ENCODE measurements at places on chromosomes 11 and 22.

DNA sequence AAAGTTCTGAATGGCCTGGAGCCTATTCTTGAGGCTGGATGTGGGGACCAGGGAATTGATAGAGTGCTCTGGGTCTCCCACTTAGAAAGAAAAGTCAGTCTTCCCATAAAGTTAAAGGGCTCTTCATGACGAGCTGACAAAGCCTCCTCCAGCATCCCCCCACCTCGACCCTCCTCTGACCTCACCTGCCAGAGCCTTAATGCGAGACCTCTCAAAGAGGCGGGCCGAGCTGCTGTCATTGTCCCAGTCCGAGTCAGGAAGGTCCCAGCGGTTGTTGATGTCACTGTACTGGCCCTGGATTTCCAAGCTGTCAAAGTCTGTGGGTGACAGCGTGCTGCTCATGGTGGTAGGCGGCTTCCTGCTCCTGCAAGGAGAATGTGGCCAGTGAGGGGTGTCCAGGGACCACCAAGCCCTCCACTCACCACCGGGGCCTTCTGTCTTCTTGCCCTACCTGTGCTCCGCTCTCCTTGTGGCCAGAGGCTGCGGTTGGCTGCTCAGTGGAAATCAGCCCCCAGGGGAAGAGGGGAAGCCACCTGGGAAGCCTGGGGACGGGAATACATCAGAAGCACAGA, 8.0 kb downstream of the SPTBN2 start:
- no peak for DNase-seq
- H3K27ac ChIP-seq: no peak overlapping the region
- no peaks in the 10 kb centered on the region for H3K36me3 ChIP-seq
- H3K4me1 ChIP-seq: peaks cover 10% of the 10 kb centered on the region
- no peak overlapping the region for H3K4me3 ChIP-seq

DNA sequence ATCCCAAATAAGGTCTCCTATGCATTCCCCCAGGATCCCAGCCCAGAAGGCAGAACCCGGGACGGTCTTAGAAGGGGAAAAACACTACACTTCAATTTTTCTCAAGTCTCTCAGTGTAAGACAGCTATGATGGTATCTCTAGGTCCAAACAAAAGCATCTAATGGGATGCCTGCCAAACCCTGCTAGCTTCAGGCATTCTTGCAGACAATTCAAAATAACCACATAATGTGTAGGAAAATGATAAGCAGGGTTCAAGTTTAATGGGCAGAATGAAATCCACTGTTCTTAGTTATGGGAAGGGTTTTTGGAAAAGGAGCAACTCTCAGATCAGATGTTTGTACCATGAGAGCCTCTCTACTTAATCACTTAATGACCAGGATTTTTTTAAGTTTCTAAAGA, 119.8 kb upstream of the ANO1 start:
- no peak overlapping the region for H3K4me3 ChIP-seq
- H3K36me3 ChIP-seq: no peaks in the 10 kb centered on the region
- H3K27me3 ChIP-seq: peaks cover 54% of the 10 kb centered on the region

GRCh38 chr11:86696451-86696850, 24.0 kb upstream of the ME3 start:
- H3K36me3 ChIP-seq: no peaks in the 10 kb centered on the region
- DNase-seq: no peak
- H3K27ac ChIP-seq: no peak overlapping the region
- no peaks in the 10 kb centered on the region for H3K27me3 ChIP-seq

- DNase-seq: no peak
- no peak overlapping the region for H3K27ac ChIP-seq
- H3K27me3 ChIP-seq: peaks cover 4% of the 10 kb centered on the region
- no peak overlapping the region for H3K4me3 ChIP-seq
- H3K36me3 ChIP-seq: no peaks in the 10 kb centered on the region
- H3K4me1 ChIP-seq: no peaks in the 10 kb centered on the region
Observed at GRCh38 chr11:119518746-119519730, 96.1 kb upstream of the THY1 start.

GRCh38 chr11:70908223-70908622, 344.2 kb downstream of the SHANK2 start:
- no peak overlapping the region for H3K27ac ChIP-seq
- H3K36me3 ChIP-seq: no peaks in the 10 kb centered on the region
- no peaks in the 10 kb centered on the region for H3K4me1 ChIP-seq

DNA sequence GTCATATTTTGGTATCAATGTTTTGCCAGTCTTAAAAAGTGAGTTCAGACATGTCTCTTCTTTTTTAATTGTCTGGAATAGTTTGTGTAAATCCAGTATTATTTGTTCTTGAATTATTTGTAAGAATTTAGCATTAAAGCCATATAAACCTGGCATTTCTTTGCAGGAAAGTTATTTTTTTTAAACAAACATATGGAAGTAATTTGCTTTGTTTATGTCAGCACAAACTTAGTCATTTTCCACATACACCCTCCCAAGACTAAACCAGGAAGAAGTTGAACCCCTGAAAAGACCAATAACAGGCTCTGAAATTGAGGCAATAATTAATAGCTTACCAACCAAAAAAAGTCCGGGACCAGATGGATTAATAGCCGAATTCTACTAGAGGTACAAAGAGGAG, 9.1 kb upstream of the CCDC81 start:
- H3K36me3 ChIP-seq: peaks cover 3% of the 10 kb centered on the region
- H3K27me3 ChIP-seq: no peaks in the 10 kb centered on the region
- H3K4me3 ChIP-seq: no peak overlapping the region
- DNase-seq: no peak

- no peaks in the 10 kb centered on the region for H3K4me1 ChIP-seq
- DNase-seq: no peak
- peaks cover 4% of the 10 kb centered on the region for H3K27me3 ChIP-seq
Observed at GRCh38 chr11:45060707-45061106, 85.7 kb upstream of the PRDM11 start.

GRCh38 chr22:27673839-27674238, 127.7 kb downstream of the MN1 start:
- no peaks in the 10 kb centered on the region for H3K36me3 ChIP-seq
- H3K4me1 ChIP-seq: peaks cover 3% of the 10 kb centered on the region
- peaks cover 18% of the 10 kb centered on the region for H3K27me3 ChIP-seq
- no peak overlapping the region for H3K4me3 ChIP-seq
- no peak for DNase-seq

DNA sequence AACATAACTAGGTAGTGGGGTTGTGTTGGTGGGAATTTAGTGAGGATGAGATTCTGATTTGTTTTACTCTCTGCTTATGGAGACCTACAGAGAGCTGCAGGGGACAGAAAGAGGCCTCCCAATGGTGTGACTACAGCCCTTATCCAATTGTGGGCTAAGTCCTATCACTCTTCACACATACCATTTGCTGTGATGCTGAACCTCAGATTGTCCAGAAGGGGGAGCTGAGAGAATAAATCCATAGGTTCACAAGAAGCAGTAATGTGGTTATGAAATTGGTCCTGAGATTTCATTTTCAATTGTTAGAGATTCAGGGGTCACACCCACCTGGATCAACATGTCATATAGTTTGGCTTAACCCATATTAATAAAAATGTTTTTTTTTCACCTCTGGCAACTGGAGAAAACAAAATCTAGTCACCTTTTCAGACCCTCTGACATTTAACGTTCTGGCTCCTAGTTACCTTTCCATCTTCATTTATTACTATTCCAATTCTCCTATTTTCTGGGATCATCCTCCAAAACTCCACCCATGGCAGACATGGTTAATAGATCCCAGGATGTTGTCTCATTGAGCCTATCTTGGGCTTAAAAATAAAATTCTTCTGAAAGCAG, 53.3 kb upstream of the PTPN5 start:
- no peak for DNase-seq
- peaks cover 47% of the 10 kb centered on the region for H3K27me3 ChIP-seq
- no peak overlapping the region for H3K4me3 ChIP-seq

GRCh38 chr11:67584205-67584880, 731 bp downstream of the GSTP1 start:
- H3K36me3 ChIP-seq: no peaks in the 10 kb centered on the region
- H3K4me1 ChIP-seq: peaks cover 74% of the 10 kb centered on the region
- peak overlapping the region; percentile 97 for H3K27ac ChIP-seq
- peaks cover under 1% of the 10 kb centered on the region for H3K27me3 ChIP-seq

- no peak overlapping the region for H3K4me3 ChIP-seq
- H3K27ac ChIP-seq: no peak overlapping the region
Observed at GRCh38 chr11:120695426-120695825, 183.9 kb downstream of the GRIK4 start.

DNA sequence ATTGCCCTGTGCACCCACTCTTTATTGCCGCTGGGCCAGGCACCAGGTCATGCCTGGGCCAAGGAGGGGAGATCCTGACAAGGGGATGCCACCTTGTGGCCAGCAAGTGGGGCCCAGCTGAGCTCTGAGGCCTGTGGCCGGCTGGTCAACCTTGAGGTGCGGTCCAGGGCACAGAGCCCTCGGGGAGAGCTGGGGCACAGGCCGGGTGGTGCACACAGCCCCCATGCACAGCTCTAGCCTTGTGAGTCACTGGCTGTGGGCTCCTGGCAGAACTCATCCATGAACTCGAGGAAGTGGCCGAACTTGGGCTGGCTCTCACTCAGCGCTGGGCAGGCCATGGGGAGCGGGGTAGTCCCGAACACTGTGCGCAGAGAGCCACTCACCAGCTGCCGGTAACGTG, 94.3 kb downstream of the RNF169 start:
- H3K27me3 ChIP-seq: no peaks in the 10 kb centered on the region
- H3K27ac ChIP-seq: no peak overlapping the region
- no peaks in the 10 kb centered on the region for H3K36me3 ChIP-seq

DNA sequence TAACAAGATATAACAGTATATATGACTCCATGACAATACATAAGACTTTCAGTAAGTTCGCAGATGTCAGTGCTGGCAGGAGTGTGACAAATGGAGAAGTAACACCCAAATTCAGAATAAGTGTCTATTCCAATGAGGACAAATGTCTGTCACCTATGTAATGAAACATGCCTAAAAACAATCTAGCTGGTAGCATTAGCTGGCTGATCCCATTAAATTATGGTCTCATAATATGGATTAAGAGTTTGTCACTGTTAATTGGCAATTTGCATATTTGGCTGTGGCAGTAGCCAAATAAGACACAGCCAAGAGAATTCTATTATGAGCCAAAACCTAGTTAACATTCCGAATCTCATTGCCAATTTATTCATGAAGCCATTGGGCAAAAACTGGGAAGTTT, 30.2 kb upstream of the CAVIN3 start:
- H3K4me3 ChIP-seq: no peak overlapping the region
- H3K36me3 ChIP-seq: no peaks in the 10 kb centered on the region
- no peak for DNase-seq
- H3K4me1 ChIP-seq: peaks cover 2% of the 10 kb centered on the region
- peaks cover 23% of the 10 kb centered on the region for H3K27me3 ChIP-seq

DNA sequence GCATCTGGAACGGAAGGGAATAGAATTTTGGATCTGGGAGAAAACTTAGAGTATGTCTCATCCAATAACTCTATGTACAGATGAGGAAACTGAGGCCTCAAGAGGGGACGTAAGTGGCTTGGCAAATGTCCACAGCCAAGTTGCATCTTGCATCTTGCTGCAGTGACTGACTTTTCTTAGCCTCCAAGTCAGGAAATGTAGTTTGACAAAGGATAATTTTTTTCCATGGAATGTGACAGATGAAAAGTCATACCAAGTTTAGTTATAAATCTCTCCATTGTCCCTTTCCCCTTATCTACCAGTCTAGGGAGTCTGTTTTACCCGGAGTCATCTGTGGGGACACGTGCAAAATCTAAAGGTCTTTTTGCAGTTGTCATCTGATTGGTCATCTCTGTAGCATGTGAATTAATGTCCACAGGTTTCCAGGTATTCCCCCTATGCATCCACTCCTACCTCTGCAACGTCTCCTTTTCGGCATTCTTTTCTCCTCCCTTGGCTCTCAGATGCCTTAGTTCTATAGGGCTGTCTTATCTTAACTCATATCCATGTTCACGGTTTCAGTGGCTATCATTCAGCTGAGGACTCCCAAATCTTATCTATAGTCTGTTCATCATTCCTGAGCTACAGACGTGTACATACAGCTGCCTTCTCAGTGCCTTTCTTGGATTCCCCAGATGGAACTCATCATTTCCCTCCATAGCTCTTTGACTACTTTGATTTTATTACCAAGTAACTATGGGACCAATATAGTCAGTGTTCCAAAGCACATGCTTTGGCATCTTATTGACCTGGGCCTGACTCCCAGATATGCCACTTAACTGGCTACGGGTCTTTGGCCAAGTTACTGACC, 139.5 kb upstream of the TIMP3 start:
- H3K4me3 ChIP-seq: no peak overlapping the region
- H3K4me1 ChIP-seq: no peaks in the 10 kb centered on the region
- H3K27ac ChIP-seq: no peak overlapping the region
- DNase-seq: no peak

GRCh38 chr11:125140233-125140632, 24.3 kb upstream of the PKNOX2 start:
- no peak overlapping the region for H3K27ac ChIP-seq
- H3K4me3 ChIP-seq: no peak overlapping the region
- H3K36me3 ChIP-seq: no peaks in the 10 kb centered on the region
- DNase-seq: no peak
- peaks cover 6% of the 10 kb centered on the region for H3K4me1 ChIP-seq

DNA sequence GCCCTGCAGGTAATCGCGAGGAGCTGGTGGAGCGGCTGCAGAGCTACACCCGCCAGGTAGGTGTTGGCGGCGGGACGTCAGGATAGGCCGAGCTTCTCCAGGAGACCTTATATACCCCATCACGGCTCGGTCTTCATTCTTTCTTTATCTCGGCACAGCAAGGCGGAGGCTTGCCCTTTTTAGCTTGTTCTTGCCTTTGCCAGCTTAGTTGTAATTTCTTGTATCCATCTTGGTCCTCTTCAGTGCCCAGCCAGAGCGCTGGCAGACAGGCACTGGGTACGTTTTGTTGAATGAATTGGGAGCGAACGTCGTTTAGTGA, 459 bp downstream of the SF3B2 start:
- peaks cover 36% of the 10 kb centered on the region for H3K4me1 ChIP-seq
- peaks cover 6% of the 10 kb centered on the region for H3K36me3 ChIP-seq
- H3K4me3 ChIP-seq: peak overlapping the region; percentile 99
- no peak for DNase-seq
- H3K27ac ChIP-seq: peak overlapping the region; percentile 95

GRCh38 chr11:35063488-35063931, 75.5 kb upstream of the CD44 start:
- no peak for DNase-seq
- no peak overlapping the region for H3K4me3 ChIP-seq
- H3K27ac ChIP-seq: no peak overlapping the region

GRCh38 chr11:33543823-33544222, 156.8 kb downstream of the C11orf91 start:
- H3K4me3 ChIP-seq: no peak overlapping the region
- no peaks in the 10 kb centered on the region for H3K4me1 ChIP-seq
- no peak overlapping the region for H3K27ac ChIP-seq
- H3K27me3 ChIP-seq: no peaks in the 10 kb centered on the region
- H3K36me3 ChIP-seq: no peaks in the 10 kb centered on the region

DNA sequence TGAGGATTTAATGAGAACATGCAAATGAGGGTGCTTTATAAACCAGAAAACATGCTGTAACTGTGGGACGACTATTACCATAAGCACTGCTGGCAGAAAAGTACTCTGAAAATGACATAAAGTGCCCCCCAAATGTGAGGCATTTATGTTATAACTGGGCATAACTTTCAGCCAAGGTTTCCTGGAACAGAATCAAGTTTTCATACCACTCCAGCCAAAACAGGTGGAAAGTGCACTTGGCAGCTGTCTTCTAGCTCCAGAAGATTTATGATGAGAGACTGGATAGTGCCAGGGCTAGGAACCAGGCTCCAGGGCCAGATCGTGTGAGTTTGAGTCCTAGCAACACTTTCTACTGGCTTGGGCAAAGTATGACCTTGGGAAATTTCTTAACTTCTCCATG, 339.2 kb downstream of the TENM4 start:
- DNase-seq: no peak
- no peak overlapping the region for H3K4me3 ChIP-seq
- no peak overlapping the region for H3K27ac ChIP-seq
- H3K27me3 ChIP-seq: peaks cover 18% of the 10 kb centered on the region

GRCh38 chr11:128262463-128263345, 324.7 kb downstream of the ETS1 start:
- no peaks in the 10 kb centered on the region for H3K36me3 ChIP-seq
- DNase-seq: peak; percentile 25
- peaks cover 49% of the 10 kb centered on the region for H3K4me1 ChIP-seq
- H3K27ac ChIP-seq: peak overlapping the region; percentile 70
- peak overlapping the region; percentile 88 for H3K4me3 ChIP-seq
- H3K27me3 ChIP-seq: no peaks in the 10 kb centered on the region
